Activated naive CD4-positive, alpha-beta T cell treated with anti-CD3 and anti-CD28 coated beads for 36 hours (primary cell): ENCODE measurements at places on chromosomes 6 and 20. TPM values are rescaled to one million over a fixed set of nuclear protein-coding genes. Genes with fewer than 3 reads are reported as not detected.
A peak's percentile ranks its signal among the peaks of the same experiment; 100 is the strongest.

The MDFI gene
- total RNA-seq, result not detected

The FUCA2 gene
- total RNA-seq, result 7.7 TPM

The TEAD3 gene
- 1.1 TPM for total RNA-seq

The ANKRD6 gene
- 1.6 TPM for total RNA-seq

The LTA gene
- 165 TPM for total RNA-seq

The ID4 gene
- total RNA-seq, result not detected

The CCN6 gene
- not detected for total RNA-seq

The SCUBE3 gene
- total RNA-seq, result not detected

The HLA-DMA gene
- 14.5 TPM for total RNA-seq

DNA sequence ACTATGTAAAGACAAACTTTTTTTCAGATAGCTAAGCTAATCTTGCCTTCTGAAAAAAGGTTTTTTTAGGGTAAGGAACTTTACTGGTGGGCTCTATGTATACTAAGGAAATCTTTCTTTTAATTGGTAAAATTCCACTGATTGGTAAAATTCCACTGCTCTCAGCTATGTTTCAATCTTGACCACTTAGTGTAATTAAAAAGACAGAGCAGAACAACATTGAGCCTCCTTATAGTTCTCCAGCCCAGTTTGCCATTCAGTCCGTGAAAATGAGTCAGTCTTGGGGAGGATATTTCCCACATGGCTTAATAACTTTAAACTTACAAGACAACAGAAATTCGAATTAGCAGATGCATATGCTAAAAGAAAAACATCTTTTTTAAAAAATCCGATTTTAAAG is 92.7 kb downstream of the EYA4 start:
- DNase-seq, result no peak

DNA sequence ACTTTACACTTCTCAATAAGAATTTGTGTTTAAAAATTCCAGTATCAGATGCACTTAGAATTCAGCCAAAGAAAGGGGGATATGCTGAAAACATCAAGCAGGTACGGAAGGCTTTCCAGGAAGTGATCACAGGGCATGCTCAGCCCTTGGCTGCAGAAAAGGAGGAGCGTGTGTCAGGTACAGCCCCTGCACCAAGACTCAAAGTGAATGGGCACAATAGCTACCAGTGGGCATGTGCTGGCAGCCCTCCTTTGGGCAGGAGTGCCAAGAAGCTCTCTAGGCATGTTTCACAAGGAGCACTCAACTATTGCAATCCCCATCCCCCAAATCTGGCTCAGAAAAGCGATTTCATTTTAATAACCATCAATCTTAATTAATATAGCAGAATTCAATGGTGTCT is 298.8 kb downstream of the GMDS start:
- no peak for DNase-seq

- DNase-seq, result no peak
Measured at GRCh38 chr6:19714434-19715166, 122.6 kb upstream of the ID4 start.

- no peak for DNase-seq
Measured at GRCh38 chr6:148967011-148967520, 220.2 kb downstream of the UST start.

DNA sequence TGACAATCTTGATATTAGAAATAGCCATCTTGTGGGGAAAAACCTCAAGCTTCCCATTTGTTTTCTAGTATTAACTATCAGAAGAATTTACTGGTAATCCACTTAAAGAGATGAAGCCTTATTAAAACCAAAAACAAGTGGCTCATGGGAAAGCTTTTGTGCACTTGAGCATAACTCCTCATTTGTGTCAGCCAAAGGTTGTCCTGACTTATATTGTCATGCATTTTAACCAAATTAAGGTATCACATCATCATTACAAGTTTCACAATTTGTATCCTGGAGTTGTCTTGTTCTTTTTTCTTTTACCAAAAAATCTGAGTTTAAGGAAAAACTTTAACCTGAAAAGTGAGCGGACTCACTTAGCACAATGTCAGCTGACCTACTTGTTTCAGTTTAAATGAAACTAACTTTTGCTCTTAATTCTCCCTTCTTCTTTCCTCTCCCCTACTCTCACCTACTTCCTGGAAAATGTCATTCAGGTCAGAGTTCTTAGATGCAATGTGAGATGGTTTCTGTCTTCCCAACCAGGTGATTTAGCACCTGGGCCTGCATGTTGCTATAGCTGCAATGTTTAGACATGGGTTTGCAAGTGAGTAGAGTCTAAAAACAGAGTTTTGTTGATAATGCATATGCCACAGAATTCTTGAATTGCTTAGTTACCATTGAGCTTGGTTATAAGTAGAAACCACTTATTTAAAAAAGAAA is 82.8 kb downstream of the TNFAIP3 start:
- DNase-seq, result peak; percentile 54

- no peak for DNase-seq
Measured at GRCh38 chr20:22223236-22223635, 361.1 kb downstream of the FOXA2 start.

DNA sequence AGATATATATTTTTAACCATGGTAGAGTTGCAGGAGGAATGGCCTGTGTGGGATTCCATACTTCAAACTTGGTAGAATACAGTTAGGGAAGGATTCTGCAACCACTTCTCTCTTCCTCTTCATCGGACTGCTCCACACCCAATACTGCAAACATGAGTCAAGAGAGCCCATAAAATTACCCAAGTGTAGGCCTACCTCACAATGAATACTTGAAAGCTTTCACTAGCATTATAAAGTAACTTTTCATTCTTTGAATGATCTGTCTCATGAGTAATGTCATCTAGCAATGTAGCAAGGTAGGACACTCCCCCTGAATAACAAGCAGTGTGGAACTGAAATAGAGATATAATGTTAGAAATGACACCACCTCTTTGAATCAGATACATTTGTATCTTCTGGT is 79.4 kb downstream of the FOXC1 start:
- DNase-seq, result no peak

DNA sequence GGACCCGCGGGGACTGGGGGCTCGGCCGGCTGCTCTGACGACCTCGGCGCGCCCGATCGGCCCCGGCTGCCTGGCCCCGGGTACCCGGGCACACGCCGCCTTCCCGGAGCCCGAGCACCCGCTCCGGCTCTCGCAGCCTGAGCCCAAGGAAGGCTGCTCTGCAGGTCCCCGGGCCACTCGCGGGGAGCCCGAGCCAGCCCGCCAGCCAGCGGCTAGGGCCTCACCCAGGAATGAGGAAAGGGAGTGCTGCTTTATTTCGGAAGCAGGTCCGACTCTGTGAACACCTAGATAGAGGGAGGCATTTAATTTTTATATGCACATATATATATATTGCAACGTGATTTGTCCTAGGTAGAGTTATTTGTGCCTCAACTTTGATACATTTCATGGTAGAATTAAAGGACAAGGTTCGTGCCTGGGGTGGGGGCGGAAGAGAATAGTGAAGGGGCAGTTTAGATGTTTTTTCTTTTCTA is 15.5 kb downstream of the FOXA2 start:
- no peak for DNase-seq

- DNase-seq, result no peak
Measured at GRCh38 chr6:162082520-162082919, 645.0 kb downstream of the PRKN start.

DNA sequence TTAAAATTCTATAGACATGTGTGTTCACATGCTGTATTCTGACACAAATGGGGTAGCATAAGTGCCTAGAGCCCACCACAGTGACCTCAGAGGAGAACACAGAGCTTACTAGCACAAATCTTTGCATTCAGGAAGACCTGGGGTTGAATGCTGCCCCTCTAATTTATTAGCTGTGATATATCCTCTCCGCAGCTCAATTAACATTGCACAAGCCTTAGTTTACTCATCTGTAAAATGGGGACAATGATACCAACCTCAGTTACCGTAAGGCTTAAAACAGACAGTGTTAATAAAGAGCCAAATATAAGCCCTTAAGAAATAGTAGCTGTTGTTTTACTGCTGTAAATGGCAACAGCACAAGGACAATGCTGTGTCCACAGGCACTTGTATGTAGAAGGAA is 36.2 kb upstream of the IL17A start:
- DNase-seq, result no peak

DNA sequence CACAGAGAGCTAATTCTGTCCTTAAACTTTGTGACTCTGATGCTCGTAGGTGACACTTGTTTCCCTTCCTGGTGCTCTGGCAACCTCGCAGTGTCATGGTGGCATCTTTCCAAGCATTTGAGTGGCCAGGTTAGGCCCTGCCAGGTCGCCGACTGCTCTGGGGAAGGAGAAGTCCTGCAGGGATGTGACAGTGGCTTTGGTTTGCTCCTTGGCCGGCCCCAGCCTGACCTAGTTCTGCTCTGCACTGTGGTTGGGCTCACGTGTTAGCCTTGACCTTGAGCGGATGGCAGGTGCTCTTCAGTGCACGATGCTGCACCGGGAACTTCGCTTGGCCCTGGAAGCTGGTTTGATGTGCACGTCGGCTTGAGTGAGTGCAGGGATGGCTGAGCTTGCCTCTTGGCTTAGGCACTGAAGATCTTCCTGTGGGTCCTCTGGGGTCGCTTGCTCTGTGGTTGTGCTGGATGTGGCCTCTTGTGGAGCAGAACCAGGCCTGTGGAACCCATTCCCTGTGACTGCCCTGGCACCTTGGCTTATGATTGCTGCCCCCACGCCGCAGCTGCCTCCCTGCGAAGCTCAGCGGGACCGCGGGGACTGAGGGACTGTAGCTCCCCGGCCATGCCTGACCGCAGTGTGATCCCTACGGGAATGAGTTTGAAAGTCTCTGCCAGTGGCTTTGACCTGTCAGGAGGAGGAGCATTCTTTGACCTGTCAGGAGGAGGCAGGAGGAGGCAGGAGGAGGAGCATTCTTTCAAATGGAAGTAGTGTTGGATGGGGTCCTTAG is 8.7 kb downstream of the OSBPL2 start:
- DNase-seq, result no peak

- DNase-seq, result no peak
Measured at GRCh38 chr6:4224067-4224978, 88.9 kb upstream of the ECI2 start.

GRCh38 chr6:126100386-126100785 is 114.0 kb downstream of the TRMT11 start:
- DNase-seq, result no peak

DNA sequence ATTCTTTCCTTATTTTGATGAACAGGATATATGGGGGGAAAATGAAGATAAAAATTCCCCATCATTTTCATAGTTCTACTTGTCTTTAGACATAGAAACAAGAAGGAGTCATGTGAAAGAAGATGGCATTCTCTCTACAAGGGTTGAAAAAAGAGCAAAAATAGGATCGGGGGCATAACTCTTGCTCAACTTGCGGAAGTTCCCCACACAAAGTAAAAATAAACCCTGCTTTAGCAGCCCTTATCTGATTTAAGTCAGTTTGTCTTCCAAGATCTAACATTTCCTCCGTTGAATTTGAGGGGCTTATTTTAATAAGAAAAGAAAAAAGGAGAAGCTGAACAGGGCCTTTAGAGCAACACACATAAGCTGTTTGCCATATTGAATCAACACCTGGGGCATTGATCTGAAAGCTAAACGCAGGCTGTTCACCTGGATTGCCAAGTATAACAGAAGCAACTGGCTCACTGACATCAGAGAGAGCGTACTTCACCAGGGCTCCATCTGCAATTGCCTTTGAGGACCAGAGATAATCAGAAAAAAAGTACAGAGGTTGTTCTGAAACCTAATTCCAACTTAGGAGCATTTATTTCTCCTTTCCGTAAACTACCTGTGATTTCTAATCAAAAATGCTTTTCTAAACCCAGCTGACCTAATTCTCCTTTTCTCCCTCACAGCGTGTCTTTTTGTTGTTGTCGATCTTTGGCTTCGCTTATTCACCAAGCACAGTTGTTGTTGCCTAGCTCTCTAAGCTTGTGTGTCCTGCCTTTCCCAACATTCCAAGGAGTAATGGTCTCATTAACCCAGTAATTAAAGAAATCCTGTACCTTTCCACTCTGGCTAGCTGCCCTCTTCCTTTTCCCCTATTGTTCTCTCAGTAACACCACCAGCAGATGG is 568.0 kb downstream of the KIF16B start:
- no peak for DNase-seq
